Stimulated activated CD4-positive, alpha-beta T cell treated with anti-CD3 and anti-CD28 coated beads, TNF-alpha, amount 100 ng/mL, for 4 hours (primary cell): ENCODE measurements at places on chromosomes 13 and 19.

DNA sequence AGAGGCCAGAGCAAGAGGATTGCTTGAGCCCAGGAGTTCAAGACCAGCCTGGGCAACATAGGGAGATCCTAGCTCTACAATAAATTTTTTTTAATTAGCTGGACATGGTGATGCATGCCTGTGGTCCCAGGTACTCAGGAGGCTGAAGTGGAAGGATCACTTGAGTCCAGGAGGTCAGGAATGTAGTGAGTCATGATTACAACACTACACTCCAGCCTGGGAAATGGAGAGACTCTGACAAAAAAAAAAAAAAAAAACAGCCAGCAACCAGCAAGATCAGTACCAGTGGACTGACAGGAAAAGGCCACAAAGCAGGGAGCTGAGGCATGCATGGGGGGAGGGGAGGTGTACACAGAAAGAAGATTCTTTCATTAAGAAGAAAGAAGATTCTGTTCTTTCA, 52.7 kb upstream of the RFXAP start:
- DNase-seq = no peak

GRCh38 chr19:41311072-41311471, 1.1 kb downstream of the CCDC97 start:
- DNase-seq = no peak

DNA sequence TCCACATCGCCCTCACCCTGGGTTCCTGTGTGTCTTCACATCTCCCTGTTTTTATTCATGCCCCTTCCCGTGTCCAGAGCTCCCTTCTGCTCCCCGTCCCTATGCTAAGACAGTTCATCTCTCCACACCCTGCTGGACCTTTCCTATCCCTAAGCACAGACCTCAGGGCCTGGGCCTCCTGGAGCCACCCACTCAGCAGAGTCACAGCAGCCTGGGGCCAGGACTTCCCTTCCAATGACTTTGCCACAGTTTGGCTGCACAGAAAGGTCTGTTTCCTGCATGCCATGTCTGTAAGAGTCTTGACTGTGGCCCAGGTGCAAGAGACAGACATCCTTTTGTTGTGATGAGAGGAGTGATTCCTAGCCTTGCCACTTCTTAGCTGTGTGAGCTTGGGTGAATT, 470.7 kb downstream of the TSHZ3 start:
- DNase-seq = no peak

DNA sequence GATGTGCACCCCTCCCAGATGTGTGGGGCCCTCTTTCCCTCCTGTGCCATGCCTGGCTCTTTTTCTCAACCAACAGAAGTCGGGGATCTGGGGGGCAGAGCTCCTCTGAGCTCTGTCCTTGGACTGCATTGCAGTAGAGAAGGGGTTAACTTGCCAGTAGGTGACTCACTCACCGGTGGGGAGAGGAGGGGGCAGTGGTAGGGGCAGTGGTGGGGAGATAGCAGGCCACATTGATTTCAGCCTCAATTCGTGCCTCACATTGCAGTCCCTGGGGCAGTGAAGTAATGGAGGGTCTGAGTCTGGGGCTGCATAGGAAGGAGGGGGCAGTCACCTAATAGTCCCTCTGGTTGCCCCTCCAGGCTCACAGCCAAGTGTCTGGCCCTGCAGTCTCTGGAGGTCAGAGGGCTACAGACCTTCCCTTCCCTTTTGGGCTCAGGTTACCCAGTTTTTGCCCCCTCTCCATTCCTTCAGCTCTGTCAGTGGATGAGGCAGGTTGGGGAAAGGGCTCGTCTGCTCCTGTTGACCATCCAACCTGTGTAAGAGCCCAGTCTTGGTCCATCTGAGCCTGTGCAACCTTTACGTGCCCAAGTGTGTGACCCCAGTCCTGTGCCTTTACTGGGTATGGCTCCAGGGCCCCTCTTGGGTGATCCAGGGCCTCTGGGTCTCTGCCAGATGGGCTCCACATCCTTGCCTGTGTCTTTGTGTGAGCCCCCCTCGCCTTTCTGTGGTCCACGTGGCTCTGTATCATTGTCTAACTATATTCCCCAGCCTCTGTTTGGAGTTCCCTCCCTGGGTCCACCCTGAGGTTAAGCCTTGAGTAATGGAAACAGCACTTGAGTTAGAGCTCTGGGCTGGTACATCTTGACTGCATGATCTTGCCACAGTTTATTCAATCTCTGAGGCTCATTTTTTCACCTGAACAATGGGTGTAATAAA, 13.0 kb downstream of the CIC start:
- DNase-seq = no peak

DNA sequence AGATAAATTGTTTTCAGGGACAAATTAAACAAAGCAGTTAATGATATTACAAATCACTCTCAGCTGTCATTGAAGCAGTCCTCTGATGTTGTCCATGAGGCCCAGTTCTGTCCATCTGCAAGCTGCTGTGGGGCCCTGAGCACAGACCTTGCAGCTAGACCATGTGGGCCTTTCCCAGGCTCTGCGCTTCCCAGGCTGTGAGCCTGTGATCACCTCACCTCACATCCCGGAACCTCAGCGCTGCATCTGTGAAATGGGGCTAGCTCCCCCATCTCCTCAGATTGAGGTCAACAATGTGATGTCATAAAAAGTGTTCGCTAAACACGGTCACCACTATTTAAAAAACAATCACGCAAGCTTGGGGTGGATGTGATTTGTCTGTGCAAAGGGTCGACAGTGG, 51.9 kb upstream of the UQCRFS1 start:
- no peak for DNase-seq

GRCh38 chr13:43785261-43785649, 1.5 kb downstream of the ENOX1 start:
- DNase-seq = no peak

- no peak for DNase-seq
These were observed 102.6 kb upstream of the TSHZ3 start for GRCh38 chr19:31451686-31452330.

- DNase-seq = no peak
These were observed 32.0 kb downstream of the DHX34 start for GRCh38 chr19:47381121-47381520.

DNA sequence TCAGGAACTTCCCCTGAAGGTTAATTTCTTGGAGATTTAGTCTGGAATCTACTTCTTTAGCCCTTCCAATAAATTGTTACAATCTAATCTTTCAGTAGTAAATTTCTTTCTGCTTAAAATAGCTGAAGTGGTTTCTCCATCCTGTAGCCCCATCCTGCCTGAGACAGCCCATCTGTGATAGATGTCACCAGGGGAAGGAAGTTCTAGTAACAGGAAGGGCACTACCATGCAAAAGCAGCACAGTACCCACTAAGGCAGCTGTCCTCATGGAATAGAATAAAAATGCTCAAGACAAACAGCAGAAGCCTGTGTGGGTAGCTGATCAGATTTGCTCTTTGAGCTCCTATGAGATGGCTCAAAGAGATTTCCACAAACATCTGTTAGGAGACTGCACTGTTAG, 1036.5 kb downstream of the SLITRK5 start:
- DNase-seq = no peak

DNA sequence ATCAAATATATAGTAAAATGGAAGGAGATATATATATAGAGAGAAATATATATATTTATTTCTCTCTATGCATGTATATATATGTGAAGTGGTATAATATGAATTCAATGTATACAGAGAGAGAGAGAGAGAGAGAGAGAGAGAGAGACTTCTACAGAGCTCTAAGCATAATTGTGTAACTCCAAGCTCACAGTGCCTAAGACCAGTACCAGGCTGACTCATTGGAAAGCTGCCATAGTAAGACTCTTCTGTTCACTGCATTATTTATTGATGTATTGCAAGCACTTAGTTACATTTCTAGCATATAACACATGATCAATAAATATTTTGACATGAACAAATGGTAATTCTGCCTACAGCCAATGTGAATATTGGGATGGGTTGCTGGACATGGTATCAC, 1734.7 kb downstream of the SLITRK1 start:
- no peak for DNase-seq

DNA sequence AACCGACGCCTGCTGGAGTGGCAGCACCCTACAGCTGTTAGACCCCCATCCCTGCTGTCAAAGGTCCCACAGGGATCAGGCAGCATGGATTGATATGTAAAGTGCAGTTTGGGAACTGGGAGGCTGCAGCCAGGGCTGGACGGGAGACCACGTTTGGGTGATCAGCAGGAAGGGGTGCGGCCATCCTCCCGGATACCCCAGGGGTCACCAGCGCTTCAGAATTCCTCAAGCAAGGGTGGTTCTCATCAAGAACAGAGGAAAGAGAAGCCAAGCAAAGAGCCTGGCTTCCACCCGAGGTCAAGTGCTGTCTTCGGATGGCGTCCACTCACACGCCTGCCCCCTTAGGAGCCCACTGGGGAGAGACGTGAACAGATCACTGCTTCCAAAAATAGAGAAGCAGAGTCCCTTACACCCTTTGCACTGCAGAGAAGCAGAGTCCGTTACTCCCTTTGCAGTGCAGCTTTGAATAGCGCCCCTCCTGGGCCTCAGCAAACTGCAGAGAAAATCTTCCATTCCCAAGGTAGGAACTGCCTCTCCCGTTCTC, 35.5 kb downstream of the DHRS12 start:
- no peak for DNase-seq

DNA sequence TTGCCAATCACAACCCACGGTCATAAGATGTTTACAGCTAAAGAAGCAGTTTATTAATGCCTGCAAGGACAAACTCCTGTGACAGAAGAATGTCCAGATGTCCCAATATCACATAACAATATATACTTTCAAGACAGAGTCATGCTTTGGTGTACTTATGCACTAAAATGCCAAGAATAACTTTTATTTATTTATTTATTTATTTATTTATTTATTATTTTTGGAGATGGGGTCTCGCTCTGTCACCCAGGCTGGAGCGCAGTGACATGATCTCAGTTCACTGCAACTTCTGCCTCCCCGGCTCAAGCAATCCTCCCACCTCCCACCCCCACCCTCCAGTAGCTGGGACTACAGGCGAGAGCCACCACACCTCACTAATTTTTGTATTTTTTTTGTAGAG, 9.1 kb downstream of the TEX101 start:
- DNase-seq = no peak
